ENCODE measurements at places on chromosomes 1 and 21. TPM values are rescaled to one million over a fixed set of nuclear protein-coding genes. Genes with fewer than 3 reads are reported as not detected.

DNA sequence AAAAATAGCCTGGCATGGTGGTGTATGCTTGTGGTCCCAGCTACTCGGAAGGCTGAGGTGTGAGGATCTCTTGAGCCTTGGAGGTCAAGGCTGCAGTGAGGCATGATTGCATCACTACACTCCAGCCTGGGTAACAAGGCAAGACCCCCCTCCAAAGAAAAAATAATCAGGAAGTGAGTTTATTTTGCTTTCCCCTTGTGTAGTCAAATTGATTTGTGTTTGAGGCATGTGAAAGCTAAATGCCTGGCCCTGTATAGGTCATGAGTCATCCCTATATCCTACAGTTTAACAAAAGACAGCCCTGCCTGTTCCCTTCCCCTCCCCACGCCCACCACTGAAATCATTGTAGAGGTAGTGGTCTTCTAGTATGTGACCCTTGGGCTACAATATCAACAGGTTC lies 241.4 kb upstream of the JUN start:
- no peaks in the 10 kb centered on the region for H3K4me1 ChIP-seq
- DNase-seq, result no peak
- H3K36me3 ChIP-seq, result no peaks in the 10 kb centered on the region
- H3K27me3 ChIP-seq, result no peaks in the 10 kb centered on the region

DNA sequence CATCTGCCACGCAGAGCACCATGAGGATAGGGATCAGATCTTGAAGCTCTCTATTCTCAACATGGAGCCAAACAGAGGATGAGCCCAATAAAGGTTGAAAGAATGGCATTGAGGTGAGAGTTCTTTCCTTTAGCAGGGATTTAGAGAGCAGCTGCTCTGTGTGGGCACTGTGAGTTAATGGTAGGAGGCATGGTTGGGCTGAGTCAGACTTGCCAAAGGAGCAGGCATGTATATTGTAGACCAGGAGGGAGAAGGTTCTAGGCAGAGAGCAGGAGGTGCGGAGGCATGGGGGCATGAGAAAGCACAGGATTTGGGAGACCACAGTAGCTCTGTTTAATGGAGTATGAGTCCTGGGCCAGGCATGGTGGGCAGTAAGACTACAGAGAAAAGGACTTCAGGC lies 32.0 kb downstream of the TMEM53 start:
- H3K4me3 ChIP-seq, result no peak overlapping the region
- no peaks in the 10 kb centered on the region for H3K27me3 ChIP-seq
- peaks cover 11% of the 10 kb centered on the region for H3K4me1 ChIP-seq
- DNase-seq, result no peak
- H3K27ac ChIP-seq, result no peak overlapping the region
- H3K36me3 ChIP-seq, result peaks cover 20% of the 10 kb centered on the region

DNA sequence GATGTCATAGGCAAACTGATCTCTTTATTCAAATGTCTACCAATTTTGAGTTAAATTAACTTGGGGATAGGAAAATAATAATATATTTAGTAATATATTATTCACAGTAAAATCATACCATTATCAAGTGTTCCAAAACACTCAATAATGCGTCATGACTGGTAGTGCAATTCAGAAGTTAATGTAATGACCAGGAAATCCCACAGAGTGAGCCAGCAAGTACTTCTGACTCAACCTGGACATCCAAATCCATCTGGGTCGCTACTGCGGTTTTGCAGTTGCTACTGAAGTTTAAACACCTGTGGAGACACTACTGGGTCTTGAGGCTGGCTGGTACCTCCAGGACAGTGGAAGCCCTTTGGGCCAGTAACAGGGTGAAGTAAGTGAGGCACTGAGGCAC lies 44.8 kb downstream of the DPYD start:
- no peak overlapping the region for H3K4me3 ChIP-seq
- no peaks in the 10 kb centered on the region for H3K27me3 ChIP-seq
- H3K27ac ChIP-seq, result no peak overlapping the region
- DNase-seq, result no peak
- no peaks in the 10 kb centered on the region for H3K36me3 ChIP-seq

DNA sequence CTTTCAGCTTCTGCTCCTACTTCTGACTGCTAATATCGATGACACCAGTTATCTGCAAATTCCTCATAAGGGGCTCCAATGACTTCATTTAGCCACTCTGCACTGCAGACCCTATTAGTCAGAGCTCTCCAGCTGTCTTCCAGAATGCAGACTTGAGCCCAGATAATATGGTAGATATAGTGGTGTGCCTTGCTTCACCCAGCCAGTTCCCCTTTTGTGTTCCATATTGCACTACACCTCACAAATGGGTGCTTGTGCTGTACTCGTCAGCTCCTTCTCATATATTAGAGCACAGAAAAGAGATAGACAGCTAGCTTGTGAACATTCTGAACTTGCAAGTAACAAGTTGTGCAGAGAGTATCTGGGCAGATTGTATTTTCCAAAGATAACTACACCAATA lies 23.7 kb upstream of the COG2 start:
- no peak overlapping the region for H3K27ac ChIP-seq
- no peak for DNase-seq
- H3K4me1 ChIP-seq, result no peaks in the 10 kb centered on the region
- no peaks in the 10 kb centered on the region for H3K27me3 ChIP-seq
- no peak overlapping the region for H3K4me3 ChIP-seq

DNA sequence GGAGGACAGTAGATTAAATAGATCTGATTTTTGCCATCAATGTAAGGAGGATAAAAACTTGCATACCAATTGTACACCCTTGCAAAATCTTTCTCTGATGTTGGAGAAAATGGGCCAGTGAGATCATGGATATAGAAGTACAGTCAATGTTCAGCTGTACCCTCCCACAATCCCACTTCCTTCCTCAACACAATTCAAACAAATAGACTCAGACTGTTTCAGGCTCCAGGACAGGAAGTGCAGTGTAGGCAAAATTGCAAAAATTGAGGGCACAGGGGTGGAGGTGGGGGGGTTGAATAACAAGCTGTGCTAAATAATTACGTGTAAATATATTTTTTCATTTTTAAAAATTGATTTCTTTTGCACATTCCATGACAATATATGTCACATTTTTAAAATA lies 3.9 kb upstream of the IFI44 start:
- no peaks in the 10 kb centered on the region for H3K4me1 ChIP-seq
- no peaks in the 10 kb centered on the region for H3K36me3 ChIP-seq
- DNase-seq, result no peak

DNA sequence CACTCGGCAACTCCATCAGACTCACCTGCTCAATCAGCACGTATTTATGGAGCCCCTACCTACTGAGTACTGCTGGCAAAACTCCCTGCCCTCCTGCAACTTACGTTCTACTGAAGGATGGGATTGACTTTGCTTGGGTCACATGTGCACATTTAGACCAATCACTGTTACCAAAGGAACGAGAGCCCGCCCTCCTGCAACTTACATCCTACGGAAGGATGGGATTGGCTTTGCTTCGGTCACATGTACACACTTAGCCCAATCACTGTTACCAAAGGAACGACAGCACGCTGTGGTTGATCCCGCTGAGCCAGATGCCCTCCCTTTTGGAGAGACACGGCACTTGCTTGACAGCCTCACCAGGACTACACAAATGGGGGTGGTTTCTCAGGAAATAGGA lies 46.0 kb downstream of the UBIAD1 start:
- H3K4me1 ChIP-seq, result no peaks in the 10 kb centered on the region
- no peak for DNase-seq
- no peak overlapping the region for H3K4me3 ChIP-seq
- H3K27ac ChIP-seq, result no peak overlapping the region
- H3K36me3 ChIP-seq, result no peaks in the 10 kb centered on the region

FCRLB gene
- total RNA-seq, result 0.15 TPM

CXADR gene
- 36.4 TPM for total RNA-seq

- peaks cover 6% of the 10 kb centered on the region for H3K4me1 ChIP-seq
- no peaks in the 10 kb centered on the region for H3K27me3 ChIP-seq
- no peak overlapping the region for H3K4me3 ChIP-seq
These were observed 35.8 kb upstream of the CCN1 start for GRCh38 chr1:85544689-85545215.

GRCh38 chr1:94045465-94046056 lies 75.4 kb downstream of the ABCA4 start:
- H3K4me3 ChIP-seq, result peak overlapping the region; percentile 23
- peaks cover 19% of the 10 kb centered on the region for H3K4me1 ChIP-seq
